NCI-H69 (cell line): ENCODE measurements at places on chromosomes 6 and 20.

DNA sequence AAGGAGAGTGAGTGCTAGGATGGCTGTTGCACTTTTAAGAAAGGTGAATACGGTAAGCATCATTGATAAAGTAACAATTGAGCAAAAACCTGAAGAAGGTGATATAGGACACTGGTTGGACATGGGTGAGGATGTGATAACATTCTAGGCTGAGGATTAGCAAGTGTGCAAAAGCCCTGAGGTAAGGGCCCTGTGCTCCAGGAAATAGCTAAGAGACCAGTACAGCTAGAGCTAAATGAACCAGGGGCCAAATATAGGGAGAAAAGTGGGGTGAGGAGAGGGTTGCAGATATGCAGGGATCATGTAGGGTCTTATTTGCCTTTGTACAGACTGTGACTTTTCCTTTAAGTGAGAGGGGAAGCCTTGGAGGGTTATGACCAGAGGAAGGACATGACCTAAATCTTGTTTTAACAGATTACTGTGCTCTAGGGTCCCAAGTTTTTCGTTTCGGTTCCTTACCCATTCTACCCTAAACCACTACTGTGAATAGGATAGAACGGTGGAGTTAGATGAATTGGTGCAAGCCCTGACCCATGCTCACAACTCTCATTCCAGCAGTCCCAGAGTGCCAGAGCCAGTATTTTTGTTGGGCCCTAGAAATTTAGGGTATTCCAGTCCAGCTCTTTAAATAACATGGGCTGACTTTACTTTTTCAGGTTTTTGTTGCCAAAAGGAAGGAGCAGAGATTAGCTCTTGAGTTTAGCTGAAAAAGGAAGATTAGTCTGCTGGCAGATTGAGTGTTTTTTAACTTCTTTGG, 10.7 kb downstream of the MAPK14 start:
- no peak for DNase-seq

- no peak for DNase-seq
These were observed 39.6 kb downstream of the ALDH5A1 start for GRCh38 chr6:24534329-24534728.

- DNase-seq = peak; percentile 13
These were observed 438.1 kb downstream of the GJA1 start for GRCh38 chr6:121873595-121873994.

GRCh38 chr6:96610019-96610418, 47.1 kb downstream of the FHL5 start:
- no peak for DNase-seq

GRCh38 chr20:25669826-25670422, 26.7 kb downstream of the ZNF337 start:
- DNase-seq = no peak
